ENCODE measurements at places on chromosomes 5 and 9.

DNA sequence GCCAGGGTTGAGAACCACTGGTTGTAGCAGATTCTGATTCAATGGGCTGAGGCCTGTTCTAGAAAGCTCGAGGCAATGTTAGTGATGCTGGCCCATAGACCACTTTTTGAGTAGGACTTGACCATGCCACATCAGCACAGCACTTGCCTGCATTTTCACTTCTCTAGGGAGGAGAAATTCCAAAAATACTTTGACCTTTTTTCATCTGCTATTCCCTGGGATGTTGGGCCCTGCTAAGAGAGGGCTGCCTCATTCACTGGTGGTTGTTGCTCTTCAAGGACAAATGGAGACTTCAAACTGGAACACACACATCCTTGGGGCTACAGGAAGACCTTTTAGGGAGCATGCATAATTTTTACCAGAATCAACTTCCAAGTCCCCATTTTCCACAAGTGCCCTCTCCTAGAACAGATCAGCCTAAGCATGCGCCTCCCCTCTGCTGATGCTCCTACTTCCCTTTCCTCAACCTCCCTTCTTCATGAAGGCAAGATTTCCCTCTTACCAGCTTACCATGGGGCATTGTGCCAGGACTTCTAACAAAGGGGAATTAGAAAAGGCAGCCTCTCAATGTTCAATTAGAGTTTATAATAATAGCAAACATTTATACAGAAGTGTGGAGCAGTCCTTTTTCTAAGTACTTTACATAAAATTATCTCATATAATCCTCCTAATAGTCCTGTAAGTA, 12.7 kb upstream of the TGFBI start:
- DNase-seq, result no peak

DNA sequence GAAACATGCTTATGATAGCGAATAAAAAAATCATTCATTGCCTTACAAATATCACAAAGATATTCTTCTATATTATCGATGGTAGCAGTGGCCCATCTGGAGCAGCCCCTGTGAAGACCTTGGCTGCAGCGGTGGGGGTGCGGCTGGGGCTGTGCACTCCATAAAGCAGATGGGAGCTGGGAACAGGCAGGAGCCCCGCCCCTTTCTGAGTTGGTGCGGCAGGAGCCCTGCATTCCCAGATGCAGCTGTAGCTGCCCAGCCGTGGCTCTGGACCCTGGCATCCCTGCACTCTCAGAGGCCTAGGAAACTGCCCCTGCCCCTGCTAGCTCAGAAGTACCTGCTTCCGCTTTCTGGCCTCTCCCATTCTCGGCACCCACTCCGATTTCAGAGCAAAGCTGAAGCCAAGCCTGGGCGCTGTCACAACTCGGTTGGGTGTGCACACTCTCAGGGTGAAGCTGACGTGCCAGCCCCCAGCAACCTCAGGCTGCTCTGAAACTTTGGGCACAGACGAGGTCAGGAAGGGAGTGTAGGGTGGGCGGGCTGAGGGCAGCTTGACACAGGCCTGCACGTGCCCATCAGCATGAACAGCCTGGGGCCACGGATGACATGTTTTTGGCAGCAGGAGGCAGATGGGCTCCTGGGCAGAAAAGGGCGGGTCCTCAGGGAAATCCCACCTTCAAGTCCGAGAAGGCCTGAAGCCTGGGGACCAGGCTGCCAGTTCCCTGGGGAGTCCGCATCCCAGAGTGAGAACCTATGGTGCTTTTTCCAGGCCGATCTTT, 1440.8 kb upstream of the ACO1 start:
- DNase-seq, result no peak

DNA sequence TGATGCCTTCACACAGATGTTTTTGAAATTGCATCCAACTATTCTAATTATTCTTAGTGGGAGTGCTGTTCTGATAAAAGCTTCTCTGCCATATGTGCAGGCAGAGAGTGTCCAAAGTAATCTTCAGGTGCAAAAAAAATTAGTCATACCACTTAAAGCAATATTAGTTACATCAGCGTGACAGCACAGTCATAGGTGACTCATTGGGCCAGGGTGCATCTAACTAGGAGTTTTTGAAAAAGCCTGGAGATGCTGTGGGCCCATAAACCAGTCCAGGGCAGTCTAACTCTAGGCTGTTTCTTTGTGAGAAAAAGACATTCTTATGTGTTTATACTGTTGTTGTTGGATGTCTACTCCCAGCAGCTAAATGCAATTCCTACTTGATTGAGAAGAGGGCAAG, 33.0 kb upstream of the C6 start:
- peak; percentile 84 for DNase-seq

DNA sequence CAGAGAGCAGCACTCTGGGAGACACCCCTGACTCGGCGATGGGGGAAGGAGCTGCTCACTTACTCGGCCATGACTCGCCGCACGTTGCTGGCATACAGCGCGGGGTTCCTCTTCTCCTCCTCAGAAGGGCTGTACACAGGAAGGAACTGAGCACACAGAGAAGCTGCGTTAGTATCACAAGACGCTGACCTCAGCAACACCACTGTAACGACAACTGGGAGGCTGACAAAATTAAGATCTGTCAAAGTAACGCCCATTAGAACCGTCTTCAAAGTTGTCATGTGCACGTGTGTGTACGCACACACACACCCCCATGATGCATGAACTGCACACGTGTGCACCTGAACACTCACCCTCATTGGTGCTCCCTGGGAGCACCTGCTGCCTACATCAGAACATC, 32.1 kb upstream of the SLC6A3 start:
- DNase-seq, result no peak

- DNase-seq, result no peak
These were observed 373.3 kb downstream of the TLE4 start for GRCh38 chr9:79945016-79945415.

- no peak for DNase-seq
These were observed 14.7 kb upstream of the TMEM250 start for GRCh38 chr9:136133191-136133958.

- no peak for DNase-seq
These were observed 13.3 kb downstream of the FGF18 start for GRCh38 chr5:171432583-171433351.

- no peak for DNase-seq
These were observed 15.8 kb downstream of the MGAT1 start for GRCh38 chr5:180786531-180787398.

GRCh38 chr9:37542488-37542887, 33.7 kb downstream of the FBXO10 start:
- DNase-seq, result no peak

GRCh38 chr5:146475906-146476305, 28.8 kb downstream of the TCERG1 start:
- DNase-seq, result no peak

- peak; percentile 1 for DNase-seq
These were observed 64.6 kb downstream of the ELOVL7 start for GRCh38 chr5:60779466-60779865.

DNA sequence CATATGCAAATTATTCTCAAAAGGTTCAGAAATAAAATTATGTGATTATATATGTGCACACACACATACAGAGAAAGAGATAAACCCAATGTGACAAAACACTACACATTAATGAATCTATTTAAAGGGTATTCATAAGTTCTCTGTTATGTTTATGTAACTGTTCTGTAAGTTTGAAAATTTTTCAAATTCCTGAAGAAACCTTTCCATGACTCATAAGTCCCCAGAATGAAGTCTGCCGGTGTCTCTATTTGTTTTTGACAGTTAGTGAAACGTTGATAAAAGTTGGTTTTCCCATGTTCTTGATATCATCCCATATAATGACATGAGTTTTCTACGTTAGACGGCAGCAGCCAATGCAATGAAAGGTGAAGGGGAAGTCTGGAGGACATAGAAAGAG, 199.5 kb upstream of the PUM3 start:
- DNase-seq, result peak; percentile 0

- DNase-seq, result no peak
These were observed 445.0 kb upstream of the TRPC7 start for GRCh38 chr5:136810261-136810801.

DNA sequence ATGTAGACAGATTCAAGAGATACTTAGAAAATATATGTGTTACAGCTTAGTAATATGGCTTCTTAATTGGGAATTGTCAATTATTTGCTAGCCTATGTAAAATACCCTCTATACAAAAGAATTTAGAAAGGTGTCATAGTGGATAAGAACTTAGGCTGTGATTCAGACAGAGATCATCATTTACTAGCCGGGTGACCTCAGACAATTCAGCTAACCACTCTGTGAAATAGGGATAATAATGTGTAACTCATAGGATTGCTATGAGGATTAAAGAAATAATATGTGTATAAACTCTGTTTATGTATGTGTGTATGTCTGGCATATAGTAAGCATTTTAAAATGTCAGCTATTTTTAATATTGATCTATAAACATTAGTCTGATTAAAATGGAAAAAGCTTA, 5.9 kb upstream of the LARS1 start:
- DNase-seq, result no peak

DNA sequence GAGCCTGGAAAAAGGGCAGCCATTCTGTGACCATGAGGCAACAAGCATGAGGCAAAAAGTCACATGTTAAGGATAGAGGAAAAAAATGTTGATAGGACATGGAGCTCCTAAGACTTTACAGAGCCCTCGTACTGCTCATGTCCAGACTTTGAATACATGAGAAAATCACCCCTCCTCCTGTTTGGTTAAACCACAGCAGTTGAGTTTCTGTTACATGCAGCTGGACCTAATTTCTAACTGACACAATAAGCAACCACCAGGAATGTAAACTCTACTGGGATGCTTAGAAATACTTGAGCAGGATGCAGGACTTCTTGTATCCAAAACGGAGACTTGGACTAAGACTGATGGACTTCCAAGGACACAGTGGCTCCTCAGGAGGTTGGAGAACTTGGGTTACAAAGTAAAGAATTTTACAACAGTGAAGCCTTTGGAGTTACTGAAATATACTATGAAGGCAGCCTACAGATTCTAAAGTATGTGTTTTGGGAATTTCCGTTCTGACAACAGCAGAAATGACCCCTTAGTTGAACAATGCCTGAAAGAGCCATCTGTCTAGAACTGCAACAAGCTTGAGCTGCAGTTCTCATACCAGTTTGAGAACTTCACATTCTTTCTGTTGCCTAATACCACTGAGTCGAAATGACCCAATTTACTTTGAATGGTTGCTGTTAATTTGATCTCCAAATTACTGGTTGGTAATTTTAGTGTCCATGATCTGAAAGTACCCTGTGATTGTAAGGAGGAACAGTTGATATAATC, 268.9 kb downstream of the PIK3R1 start:
- no peak for DNase-seq

- DNase-seq, result peak; percentile 11
These were observed 55.6 kb downstream of the PTPDC1 start for GRCh38 chr9:94139672-94140417.

- no peak for DNase-seq
These were observed 1825.6 kb upstream of the CDH9 start for GRCh38 chr5:28864006-28864405.

GRCh38 chr9:81234924-81235610, 454.3 kb downstream of the TLE1 start:
- DNase-seq, result no peak

GRCh38 chr5:132422720-132423437, 53.4 kb downstream of the SLC22A5 start:
- DNase-seq, result no peak

- DNase-seq, result peak; percentile 86
These were observed 400.0 kb downstream of the ARRDC3 start for GRCh38 chr5:90983148-90983547.

DNA sequence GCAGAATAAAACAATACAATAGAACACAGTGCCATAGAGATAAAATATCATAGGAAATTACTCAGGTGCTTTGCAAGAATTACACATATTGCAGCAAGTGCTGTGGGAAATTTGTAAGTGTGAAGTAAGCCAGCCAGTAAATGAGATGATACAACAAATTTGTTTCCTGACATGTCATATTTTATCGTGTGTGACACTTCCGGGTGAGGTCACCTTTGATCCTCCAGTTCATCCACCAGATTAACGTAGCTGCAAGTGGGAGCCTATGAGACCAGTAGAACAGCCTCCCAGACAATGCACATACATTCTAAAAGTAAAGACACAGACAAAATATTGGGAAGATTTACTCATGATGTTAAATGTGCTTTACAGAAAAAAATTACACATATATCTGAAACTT, 72.2 kb downstream of the PRDM9 start:
- no peak for DNase-seq

DNA sequence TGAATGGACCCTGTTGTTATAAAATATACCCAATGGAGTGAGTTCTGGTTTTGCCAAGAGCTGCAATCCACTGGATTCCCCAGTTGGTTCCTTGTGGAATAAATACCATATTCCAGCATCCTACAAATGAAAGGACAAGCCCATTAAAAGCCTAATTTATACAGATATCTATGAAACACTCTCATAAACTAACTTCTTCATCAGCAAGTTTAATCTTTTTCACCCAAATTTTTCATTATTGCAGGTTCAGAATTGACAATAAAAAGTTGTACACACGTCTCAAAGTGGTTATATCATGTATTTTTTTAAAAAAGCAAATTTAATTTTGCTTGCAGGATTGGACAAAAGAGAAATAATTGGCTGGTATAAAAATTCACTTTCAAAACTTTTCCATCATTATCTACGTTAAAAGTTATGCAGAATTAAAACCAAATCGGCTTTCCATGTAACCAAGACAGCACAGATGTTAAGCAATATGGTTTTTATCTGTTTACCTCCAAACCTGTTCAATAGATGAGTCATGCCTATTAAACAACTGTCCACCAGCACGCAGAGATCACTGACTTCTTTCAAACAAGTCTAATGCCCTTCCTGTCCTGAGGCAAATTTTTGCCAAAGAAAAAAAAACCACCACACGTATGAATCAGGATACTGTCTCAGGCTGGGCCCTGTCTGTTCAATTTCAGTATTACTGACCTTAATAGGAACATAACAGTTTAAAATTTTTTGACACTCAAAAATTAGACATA, 42.5 kb downstream of the CEMIP2 start:
- DNase-seq, result peak; percentile 35

GRCh38 chr9:76691517-76692313, 72.5 kb upstream of the PCA3 start:
- DNase-seq, result no peak

DNA sequence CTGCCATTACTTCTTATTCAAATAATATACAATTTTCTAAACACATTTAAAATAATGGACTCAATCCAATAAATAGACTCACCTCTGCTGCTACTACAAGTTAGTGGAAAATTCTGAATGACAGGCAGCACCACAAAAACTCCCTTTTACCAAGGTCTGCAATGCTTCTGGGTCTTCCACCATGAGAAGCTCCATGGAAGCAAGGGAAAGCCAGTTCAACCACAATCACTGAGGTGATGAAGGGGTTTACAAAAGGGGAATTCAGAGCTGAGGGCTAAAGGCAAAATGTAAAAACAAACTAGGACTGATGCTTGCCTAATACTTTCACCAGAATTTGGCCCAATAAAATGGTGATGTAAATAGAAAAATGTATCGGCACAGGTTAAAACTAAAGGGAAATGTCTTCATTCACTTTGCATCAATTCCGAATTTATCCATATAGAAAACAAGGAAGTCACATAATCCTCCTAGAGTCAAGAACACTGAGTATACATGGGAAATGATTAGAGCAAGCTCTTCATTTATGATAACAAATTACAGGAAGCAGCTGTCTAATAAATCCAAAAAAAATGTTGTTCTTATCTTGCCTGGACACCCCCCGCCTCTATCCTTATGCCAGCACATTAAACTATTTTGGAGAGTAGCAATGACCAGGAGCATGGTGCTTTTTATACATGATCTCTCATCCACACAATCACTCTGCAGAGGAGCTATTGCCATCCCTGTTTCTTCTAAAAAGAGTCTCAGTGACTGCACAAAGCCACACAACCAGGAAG, 66.3 kb upstream of the NFIB start:
- no peak for DNase-seq
